ENCODE measurements at places on chromosomes 6 and 20.
A peak's percentile ranks its signal among the peaks of the same experiment; 100 is the strongest.

DNA sequence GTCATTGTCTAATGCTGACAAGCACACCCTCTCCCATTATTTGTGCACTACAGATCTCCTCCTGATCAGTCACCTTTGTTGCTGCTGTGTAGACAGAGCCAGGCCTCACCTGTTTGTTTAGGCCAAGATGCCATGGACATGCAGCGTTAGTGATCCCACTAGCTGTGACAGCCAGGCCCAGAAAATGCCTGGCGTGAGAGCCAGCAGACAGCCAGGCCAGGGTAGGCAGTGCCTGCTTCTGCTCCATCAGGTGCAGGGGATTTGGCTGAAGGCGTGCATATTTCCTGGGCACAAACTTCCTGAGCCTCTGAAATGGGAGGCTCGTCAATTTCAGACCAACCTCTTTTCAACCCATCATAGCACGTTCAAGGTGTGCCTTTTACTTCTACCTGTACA lies 27.3 kb downstream of the MANBAL start:
- no peak overlapping the region for H3K4me3 ChIP-seq
- H3K27me3 ChIP-seq, result no peaks in the 10 kb centered on the region
- H3K36me3 ChIP-seq, result peaks cover 2% of the 10 kb centered on the region
- peak overlapping the region; percentile 88 for H3K27ac ChIP-seq
- no peak for DNase-seq

- H3K4me3 ChIP-seq, result no peak overlapping the region
- no peak overlapping the region for H3K27ac ChIP-seq
- H3K4me1 ChIP-seq, result no peaks in the 10 kb centered on the region
- H3K27me3 ChIP-seq, result no peaks in the 10 kb centered on the region
Measured at GRCh38 chr20:16301986-16302385, 271.3 kb downstream of the KIF16B start.

DNA sequence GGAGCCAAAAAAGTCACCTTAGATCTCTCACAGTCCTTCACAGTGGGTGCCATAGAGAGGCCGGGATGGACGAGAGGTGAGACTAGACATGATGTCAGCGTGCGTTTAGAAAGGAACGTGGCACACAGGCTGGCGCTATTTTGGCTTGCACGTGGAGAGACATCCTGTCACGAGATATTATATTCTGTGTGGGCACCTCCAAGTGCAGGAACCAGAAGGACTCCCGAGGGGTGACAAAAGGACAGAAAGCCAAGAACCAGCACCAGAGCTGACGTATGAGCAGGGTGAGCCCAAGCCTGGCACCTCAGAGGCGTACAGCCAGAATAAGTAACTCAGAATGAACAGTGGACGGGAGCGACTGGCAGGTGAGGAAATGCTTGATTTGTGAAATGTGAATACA lies 49.9 kb upstream of the QKI start:
- no peaks in the 10 kb centered on the region for H3K36me3 ChIP-seq
- H3K4me3 ChIP-seq, result no peak overlapping the region
- peaks cover under 1% of the 10 kb centered on the region for H3K4me1 ChIP-seq

GRCh38 chr6:13063300-13063918 lies 264.9 kb downstream of the TBC1D7 start:
- no peak for DNase-seq
- no peaks in the 10 kb centered on the region for H3K36me3 ChIP-seq
- no peak overlapping the region for H3K4me3 ChIP-seq
- H3K27ac ChIP-seq, result no peak overlapping the region
- H3K27me3 ChIP-seq, result peaks cover 2% of the 10 kb centered on the region
- no peaks in the 10 kb centered on the region for H3K4me1 ChIP-seq
